ENCODE measurements at places on chromosomes 5 and 9.

DNA sequence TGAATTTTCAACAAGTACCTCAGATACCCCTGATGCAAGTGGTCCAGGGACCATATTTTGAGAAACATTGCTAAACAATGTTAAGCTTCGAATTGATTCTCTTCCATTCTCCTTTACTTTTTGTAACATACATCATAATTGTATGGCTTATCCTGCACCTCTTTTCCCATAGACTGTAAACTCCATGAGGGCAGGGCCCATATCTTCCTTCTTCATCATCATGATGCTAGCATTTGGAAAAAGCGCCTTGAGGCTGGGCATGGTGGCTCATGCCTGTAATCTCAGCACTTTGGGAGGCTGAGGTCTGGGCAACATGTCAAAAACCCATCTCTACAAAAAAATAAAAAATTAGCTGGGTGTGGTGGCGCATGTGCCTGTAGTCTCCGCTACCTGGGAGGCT is 14.5 kb upstream of the DELE1 start:
- DNase-seq, result no peak

DNA sequence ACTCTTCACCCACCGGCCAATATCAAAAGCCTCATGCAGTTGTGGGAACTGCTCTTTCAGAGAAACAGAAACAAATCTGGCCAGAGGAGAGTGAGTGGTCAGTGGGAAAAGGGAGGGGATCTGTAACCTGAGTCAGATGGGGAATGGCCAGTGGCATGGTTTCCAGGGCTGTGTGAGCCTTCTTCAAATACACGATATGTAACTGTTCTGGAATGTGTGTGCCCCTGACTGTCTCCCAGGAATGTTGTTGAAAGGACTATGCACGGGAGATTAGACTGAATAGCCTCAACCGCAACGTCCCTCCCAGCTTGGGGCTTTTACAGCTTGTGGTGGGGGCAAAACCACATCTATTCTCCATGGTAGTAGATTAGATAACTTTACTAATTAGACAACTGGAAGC is 60.8 kb downstream of the SH3TC2 start:
- no peak for DNase-seq

GRCh38 chr5:173572431-173573125 is 43.9 kb downstream of the BOD1 start:
- DNase-seq, result peak; percentile 4

DNA sequence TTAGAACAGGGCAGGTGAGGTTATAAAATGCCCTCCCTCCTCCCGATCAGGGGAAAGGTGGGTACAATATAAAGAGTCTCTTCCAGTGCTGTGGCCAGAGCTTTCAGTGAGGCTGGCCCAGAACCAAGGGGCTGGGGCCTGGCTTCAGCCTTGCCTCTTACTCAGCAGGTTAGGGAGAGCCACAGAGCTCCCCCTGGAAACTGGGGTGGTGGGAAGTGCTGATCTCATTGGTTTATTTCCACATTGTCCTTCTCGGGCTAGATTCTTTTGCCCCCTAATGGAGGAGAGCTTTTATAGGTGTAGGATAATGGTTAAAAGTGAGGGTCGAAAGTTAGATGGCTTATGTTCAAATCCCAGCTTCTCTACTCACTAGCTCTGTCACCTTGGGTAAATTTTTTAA is 186.7 kb upstream of the TBC1D2 start:
- no peak for DNase-seq

GRCh38 chr9:122904466-122904822 is 715 bp downstream of the RC3H2 start:
- DNase-seq, result peak; percentile 5

- peak; percentile 79 for DNase-seq
Observed at GRCh38 chr5:11898-12297, 80.1 kb upstream of the PLEKHG4B start.

GRCh38 chr5:103539376-103540330 is 22.9 kb downstream of the NUDT12 start:
- DNase-seq, result peak; percentile 25

DNA sequence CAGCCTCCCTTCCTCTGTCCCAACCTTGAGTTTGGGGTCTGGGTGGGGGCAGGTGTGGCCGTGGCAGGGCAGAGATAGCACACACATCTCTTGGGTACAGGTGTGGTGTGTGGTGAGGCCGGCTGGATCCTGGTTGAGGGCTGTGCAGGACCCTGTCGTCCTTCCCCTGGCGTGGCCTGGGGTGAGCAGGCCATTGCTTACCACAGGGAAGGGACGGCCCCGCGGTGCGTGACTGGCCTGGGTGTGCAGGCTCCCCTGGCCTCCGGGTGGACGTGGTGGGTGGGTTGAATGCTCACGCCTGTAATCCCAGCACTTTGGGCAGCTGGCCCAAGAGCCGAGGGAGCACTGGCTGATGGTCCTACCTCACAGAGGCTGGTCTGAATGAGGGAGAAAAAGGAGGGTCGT is 1.2 kb downstream of the ARRDC1 start:
- DNase-seq, result no peak

- DNase-seq, result no peak
Observed at GRCh38 chr9:93217706-93218105, 33.8 kb downstream of the WNK2 start.

DNA sequence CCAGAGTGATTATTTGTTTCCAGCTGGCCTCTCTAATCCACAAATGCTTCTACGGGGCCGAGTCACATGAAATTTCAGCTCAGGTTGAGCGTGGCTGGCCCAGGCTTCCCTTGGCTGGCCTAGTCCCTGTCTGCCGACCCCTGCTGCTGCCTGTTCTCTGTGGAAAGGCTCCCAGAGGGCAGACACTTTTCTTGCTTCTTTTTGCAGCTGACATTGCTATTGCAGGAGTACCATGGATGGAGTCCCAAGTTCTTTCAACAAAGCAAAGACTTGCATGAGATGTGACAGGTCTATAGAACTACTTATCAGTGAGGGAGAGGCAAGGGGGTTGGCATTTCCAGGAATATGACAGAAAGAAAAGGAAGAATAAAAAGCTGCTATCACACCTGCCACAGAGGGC is 287.4 kb upstream of the ARRDC3 start:
- DNase-seq, result no peak

- peak; percentile 53 for DNase-seq
Observed at GRCh38 chr9:127706836-127707241, at the start of gene CFAP157. TSS of gene CFAP157 (plus strand) at chr9:127706988. CDS start at chr9:127707032, 44 bp downstream.

DNA sequence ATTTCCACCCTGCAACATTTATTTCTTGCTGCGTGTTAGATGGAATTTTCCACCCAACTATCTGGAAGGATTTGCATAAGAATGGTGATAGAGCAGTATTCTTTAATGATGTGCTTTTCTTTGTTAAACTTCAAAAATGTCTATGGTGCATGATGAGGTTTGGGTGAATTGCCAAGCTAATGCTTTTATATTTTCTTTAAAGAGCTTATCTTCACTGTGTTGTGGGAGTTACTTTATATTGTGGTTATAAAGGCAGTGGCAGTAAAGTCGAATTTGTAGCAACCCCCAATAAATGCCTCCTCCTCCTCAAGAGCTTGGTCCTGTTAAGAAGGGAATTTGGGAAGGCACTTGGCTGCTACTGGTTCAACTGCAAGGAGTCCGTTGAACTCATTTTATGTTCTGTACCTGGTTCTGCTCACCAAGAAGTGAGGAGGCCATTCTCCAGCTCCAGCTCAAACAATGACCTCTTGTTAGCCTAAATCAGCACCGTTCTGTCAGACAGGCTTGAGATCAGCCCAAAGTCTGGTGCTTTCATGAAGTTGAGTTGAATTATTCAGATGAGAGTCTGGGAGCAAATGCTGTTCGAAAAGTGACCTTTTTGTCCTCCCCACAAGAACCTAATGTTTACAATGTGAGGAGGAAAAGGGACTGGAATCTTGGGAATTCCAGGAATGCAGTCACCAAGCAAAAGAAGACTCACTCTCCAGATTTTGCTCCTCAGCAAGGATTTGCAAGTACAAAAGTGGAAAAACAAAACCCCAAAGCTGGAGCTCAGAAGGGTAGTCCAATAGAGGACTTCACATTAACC is 217.0 kb downstream of the TMEM38B start:
- no peak for DNase-seq

DNA sequence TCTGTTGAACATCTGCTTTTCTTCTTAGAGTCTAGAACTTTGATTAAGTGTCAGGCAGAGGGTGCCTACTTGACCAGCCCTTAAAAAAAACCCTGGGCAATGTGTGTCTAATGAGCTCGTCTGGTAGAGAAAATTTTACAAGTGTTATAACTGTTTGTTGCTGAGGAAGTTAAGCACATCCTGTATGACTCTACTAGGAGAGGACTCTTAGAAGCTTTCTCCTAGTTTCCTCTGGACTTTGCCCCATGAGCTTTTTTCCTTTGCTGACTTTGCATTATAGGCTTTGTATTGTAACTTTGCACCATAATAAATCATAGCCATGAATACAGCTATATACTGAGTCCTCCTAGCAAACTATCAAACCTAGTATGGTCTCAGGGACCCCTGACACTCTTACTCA is 39.4 kb downstream of the GNG10 start:
- peak; percentile 19 for DNase-seq

DNA sequence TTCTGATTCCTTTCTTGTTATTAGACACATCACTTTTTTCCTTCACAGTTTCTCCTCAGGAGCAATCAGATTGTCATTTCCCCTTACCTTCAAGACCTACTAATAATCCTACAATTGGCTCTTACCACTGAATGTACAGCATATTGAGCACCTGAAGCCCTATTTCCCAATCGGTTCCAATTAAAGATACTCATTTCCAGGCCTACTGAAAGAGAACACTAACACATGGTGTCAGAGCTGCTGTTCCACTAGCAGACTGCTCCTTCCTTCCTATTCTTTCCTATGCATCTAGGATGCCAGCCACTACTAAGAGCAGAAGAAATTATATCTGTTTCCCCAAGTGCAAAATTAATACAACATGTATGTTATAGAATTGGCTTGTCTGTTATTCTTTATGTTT is 34.6 kb downstream of the SKIC3 start:
- DNase-seq, result no peak

DNA sequence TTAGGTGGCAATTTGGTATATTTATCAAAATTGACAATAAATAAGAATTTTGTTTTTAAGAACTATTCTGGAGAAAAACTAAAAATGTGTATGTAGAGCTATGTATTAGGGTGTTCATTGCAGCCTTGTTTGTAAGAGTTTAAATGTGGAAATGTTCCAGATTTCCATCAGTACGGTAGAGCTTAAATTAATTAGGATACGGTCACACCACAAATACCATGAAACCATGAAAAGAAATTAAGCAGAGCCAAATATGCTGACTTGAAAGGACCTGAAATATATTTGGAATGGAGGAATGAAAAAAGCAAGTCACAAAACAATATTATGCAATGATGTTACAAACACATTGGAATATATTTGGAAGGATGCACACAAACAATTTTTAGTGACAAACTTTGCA is 64.6 kb downstream of the ACTBL2 start:
- no peak for DNase-seq

DNA sequence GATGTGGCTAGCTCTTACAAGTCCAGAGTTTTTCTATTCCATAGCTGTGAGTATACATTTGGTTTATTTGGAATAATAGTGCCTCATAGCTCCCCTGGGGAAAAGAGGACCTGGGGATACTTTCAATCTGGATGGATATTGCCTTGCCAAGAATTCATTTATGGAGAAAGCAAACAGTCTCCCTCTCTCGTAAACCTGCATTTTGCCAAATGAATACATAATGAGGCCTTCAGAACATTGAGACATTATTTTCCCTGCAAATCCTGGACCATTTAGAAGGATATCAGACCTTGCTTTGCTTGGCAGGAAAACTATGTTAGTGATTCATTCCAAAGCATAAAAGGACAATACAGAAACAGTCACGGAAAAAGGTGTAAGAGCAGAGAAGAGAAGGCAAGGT is 569.6 kb upstream of the BRINP1 start:
- DNase-seq, result no peak

- no peak for DNase-seq
Observed at GRCh38 chr9:28782630-28783029, 1209.3 kb upstream of the C9orf72 start.

DNA sequence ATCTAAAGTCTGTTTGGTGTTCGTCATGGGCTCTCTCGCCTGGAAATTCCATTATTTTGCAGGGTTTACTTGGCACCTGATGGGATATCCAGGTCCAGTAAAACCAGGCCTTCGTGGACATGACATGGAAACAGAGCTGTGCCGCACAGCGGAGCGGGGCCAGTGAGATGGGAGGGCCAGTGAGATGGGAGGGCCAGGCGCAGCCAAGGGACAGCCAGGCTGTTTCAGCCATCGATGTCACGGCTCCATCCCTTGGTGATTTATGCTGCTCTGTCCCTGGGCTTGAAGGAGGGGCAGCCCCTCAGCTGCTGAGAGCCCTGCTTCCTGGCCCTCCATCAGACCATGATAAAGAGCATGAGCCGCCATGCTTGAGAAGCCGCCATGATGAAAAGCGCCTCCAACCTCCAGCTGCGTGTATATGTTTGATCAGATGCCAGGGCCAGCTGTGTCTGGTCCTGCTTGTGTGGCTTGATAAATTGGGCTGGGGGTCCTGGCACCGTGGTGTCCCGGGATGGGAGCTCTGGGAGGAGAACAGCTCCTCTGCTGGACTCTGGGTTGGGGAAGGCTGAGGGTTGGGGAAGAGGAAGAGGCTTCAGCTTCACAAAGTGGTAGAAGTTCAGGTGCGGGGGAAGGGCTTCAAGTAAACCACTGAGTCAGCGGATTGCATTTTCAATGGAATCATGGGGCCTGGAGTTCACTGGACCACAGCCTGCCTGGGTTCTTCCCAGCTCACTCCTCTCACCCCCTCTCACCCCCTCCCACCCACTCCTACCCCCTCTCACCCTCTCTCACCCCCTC is 6.1 kb upstream of the COL5A1 start:
- DNase-seq, result no peak

DNA sequence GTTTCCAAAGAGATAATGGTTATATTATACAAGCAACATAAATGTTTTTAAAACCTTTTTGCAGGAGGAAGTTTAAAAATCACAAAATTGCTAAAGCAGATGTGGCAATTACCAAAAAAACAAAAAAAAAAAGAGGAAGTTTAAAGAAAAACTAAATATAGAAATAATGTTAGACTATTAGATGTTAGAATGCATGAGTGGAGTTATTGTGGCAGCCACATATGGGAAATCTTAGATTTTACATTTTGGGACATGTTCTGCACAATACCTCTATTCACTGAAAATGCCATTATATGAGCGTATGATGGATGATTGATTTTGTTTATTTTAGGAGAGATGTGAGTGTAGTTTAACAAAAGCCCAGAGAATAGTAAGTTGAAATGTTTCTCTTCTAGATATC is 31.2 kb upstream of the DTWD2 start:
- DNase-seq, result peak; percentile 62

DNA sequence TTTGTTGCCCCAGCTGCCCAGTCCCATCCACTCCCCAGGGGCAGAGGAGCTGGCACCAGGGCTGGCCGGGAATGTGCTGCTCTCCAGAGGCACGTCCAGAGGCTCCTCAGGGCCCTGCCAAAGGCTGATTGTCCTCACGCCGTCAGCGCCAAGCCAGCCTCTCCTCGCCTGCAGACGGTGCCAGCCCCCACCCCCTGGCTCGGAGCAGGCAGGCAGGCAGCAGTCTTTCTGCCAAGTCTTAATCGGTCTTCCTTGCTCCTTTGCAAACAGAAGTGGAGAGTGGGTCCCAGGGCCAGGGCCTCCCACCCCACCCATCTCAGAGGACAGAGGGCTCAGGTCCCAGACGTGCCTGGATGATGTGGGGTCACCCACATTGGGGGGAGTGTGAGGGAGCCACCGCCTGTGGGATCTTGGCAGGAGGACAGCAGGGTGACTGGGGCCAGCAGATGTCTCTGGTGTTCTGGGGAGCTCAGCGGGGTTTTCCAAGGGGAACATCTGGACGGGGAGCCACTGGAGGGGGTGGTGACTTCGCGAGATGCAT is 36.3 kb downstream of the FAM163B start:
- no peak for DNase-seq
